Fibroblast of pulmonary artery (primary cell): ENCODE measurements at places on chromosomes 4 and X.

GRCh38 chrX:22666441-22666840, 333.3 kb upstream of the DDX53 start:
- DNase-seq: peak; percentile 43

- DNase-seq: no peak
Observed at GRCh38 chrX:57211906-57212305, 74.6 kb upstream of the FAAH2 start.

- DNase-seq: peak; percentile 30
Observed at GRCh38 chr4:152257601-152258066, 278.3 kb downstream of the FBXW7 start.

- no peak for DNase-seq
Observed at GRCh38 chrX:87236830-87237440, 280.7 kb upstream of the KLHL4 start.

DNA sequence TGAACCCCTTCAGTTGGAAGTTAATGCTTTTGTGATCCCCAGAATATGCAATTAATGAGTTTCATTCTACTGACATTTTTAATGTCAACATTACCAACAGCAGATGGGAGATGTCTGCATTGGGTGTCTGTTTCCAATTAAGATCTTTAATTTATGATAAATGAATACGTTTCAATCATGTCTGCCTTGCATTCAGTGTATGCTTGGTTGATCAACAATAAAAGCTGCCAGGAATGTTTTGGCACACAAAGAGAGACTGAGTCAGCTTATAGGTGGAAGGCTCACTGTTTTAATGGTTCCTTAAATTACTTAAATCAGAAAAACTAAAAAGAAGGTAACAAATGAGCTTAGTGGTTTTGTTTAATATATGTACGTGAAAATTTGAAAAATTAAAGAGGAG, 359.9 kb upstream of the CNKSR2 start:
- no peak for DNase-seq

DNA sequence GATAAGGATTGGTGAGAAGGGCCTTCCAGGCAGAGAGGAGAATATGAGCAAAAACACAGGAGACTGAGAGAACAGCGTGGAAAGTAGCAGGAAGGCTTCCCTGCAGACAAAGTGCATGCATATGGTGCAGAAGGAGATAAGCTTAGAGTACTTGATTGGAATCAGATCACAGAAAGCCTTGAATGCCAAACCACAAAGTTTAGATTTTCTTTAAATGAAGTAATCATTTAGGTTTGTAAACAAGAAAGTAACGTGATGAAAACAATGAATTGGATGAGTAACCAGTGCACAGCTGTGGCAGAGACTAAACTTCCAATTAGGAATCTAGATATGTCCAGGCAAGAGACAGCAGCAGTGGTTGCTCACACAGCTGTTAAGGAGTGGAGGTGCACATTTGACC, 83.8 kb upstream of the C1QTNF7 start:
- peak; percentile 52 for DNase-seq

DNA sequence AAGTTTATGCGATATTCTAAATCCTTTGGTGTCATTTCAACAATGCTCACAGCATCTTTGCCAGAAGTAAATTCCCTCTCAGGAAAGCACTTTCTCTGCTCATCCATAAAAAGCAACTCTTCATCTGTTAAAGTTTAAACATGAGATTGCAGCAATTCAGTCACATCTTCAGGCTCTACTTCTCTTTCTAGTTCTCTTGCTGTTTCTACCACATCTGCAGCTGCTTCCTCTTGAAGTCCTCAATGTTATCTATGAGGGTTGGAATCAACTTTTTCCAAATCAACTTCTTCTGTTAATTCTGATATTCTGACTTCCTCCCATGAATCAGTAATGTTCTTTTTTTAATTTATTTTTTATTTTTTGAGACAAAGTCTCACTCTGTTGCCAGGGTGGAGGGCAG, 100.9 kb downstream of the LCORL start:
- no peak for DNase-seq

GRCh38 chrX:126342859-126343258, 176.8 kb upstream of the DCAF12L2 start:
- no peak for DNase-seq

DNA sequence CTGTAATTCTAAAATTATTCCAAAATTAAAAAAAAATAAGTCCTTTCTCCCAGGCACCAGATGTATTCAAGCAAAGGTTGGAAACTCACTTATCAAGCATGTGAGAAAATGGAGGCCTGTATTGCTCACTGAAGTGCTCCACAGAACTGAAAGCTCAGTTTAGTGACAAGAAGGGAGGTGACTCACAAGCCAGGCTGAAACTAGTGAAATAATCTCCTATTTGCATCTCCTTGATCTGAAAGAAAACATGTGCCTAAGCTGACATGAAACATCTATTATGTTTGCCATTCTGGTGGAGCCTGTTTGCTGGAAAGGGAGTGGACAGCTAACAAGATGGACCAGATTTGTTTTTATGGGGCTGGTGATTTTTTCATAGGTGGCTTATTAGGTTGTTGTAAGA, 54.0 kb upstream of the AMELX start:
- DNase-seq: peak; percentile 52

DNA sequence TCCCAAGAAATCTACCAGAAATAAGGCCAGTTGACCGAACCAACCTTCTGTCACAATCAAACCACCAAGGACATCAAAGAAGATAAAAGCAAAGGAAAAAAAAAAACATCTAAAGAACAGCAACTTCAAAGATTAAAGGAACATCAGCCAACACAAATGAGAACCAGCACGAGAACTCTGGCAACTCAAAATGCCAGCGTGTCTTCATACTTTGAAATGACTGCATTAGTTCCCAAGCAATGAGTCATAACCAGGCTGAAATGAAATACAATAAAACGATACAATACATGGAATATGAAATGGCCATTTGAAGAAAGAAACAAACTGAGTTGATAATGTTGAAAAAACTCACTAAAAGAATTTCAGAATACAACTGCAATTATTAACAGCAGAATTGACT, 611.6 kb upstream of the GRIA3 start:
- DNase-seq: peak; percentile 10

- DNase-seq: no peak
Observed at GRCh38 chr4:61841714-61842113, 641.6 kb downstream of the ADGRL3 start.

DNA sequence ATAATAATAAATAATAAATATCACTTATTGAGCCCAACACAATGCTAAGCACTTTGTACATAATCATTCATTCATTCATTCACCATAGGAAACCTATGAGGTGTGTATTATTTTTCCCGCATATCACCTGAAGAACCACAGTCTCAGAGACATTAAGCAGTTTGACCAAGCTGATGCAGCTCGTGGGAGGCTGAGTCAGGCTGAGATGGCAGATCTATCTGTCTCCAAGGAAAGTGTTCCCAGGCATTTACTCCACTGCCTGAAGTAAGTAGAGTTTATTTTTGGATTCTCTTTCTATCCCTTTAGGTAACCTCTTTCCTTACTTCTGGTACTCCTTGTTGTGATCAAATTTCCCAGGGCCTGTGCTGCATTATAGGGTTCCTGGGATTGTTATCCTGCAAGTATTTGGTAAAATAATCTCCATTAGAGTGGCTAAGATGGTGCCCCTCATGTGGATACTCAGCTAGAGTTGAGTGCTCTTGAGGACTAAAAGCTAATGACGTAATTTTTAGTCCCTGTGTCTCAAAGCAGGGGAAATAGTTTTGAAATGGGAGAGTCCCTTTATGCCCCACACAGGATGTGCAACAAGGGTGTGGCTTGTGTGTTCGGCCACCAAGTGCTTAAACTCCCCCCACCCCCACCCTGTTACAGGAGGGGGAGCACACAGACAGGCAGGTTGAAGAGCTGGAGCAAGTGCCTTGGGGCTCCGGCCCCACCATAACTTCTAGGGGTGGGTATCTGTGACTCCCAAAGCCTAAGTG, 467.0 kb downstream of the STIM2 start:
- no peak for DNase-seq

GRCh38 chrX:132737743-132738142, 220.7 kb downstream of the HS6ST2 start:
- no peak for DNase-seq

- no peak for DNase-seq
Observed at GRCh38 chrX:32520789-32521188, 690.6 kb downstream of the DMD start.

DNA sequence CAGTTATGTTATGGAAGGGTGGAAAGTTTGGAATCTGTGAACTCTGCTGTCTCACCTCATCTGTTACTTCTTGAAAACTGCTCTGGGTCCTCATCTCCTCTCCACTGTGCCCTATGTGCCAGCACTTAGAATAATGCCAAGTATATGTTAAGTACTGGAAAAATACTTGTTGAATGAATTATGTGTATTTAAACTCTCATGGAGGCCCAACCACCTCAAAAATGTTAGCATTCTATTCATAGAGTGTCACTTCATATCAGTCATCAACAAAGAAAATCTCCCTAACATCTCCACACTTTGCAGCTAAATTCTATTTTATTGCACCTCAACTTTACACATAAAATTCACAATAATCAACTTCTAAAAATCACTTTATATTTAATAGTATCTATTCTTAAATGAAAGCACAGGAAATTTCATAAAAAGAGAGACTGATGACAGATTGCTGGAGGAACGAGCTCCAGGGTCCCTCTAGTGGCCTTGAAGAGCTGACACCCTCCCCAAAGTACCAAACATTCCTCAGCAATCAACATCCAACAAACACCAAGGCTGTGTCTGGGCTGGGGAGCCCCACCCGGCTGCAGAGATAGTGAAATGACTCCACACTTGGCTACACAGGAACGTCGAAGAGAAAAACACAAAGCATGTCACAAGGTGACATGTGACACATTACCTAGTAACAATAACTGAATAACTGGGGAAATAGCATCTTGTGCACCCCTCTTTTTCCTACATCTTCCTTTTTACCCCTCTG, 45.8 kb downstream of the SLC39A8 start:
- DNase-seq: peak; percentile 75

- DNase-seq: peak; percentile 20
Observed at GRCh38 chr4:10715696-10716095, 31.1 kb upstream of the CLNK start.

DNA sequence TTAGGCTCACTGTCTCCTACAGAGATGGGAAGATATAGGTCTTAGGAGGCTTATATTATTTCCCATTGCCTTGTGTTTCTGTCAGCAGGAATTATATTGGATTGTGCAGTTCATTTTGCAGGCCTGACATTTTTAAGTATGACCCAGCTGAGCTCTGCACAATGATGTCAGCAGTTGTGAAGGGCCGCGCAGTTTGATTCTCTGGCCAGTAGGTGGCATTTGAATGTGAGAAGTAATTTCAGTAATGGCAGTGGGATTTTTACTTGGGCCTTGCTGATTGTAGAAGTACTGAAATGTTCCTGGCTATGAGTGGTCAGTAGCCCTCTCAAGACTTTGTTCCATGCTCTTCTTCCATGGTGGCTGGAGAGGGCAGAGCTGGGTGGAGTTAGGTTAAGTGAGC, 247.2 kb upstream of the MTMR8 start:
- no peak for DNase-seq

DNA sequence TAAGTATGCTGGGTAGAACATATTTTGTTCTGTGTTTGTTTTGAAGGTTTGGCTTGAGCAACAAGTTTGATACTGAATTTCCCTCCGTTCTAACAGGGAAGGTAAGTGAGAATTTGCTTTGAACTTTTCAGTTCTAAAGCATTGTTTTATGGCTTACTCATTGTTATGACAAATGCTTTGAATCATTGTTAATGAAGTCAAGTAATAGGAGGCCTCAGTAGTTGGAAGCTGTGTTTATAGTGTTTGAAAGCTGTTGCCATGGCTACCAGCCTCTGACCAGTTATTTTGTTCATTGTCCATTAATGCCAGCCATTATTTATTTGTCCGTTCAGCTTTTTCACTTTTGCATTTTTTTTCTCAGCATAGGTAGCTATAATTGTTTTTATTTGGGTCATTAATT, 14.4 kb downstream of the CHIC1 start:
- peak; percentile 87 for DNase-seq

DNA sequence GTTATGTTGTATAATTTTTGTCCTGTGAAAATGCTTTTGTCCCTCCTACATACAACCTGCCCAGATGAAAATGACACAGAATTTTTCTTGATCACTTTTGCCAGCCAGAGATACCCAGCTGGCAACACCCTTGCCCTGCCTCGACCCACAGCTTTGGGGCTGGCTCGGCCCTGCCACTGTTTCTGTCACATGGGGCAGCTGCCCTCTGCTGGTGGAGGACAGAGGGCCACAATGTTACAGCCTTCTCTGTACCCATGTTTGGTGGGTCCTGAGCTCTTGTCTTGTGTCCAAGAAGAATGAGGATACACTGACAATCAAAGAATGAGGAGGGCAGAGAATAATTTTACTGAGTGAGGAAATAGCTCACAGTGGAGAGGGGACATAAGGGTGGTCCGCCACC, 31.1 kb downstream of the BMP15 start:
- DNase-seq: no peak

- DNase-seq: no peak
Observed at GRCh38 chr4:121998024-121998423, 46.2 kb upstream of the TRPC3 start.

DNA sequence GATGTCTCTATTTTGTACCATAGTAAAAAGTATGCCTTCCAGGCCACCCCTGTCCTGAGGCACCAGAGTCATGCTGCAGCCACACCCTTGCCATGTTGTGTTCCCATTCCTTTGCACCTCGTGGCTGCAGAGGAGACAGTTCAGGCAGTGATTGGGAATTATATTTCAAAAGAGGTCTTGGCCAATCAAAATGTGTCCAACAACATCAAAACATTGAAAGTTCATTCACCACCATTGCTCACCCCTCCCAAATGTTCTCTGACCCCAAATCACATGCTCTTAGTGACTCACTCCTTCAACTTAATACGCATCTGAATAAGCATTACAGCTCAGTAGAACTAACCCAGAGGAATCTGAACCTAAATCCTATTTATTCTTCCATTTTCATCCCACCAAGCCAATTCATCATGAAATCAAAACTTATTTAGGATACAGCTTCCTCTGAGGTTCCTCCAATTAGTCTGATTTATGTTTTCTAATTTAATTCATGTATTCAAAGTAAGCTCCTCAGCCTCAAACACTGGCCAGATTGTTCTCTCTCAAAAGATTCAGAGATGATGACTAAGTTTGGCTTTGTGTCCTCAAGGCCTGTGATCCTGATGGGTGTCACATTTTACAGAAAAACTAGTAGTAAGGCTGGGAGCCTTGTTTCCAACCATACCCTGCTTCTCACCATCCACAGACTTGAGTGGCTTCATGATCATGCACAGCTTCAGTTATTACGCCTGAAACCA, 323.2 kb upstream of the INTU start:
- DNase-seq: no peak
